ENCODE measurements at places on chromosomes 13 and 19.

DNA sequence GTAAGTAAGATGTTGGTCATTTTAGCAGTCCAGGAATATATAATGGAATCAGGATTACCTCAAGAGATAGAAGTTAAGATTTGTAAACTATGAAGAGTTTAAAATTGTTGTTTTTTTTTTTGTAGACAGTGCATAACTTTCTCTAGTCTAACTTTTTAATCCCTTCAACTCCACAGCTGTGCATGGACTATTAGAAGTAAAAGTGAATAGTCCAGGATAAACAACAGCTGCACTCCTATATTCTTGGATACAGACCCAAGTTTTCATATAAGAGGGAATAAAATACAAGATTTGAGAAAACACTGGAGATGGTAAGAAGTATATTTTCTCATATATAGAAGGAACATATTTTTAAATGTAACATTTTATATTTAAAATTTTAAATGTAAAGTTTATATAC lies 1509.9 kb downstream of the SLITRK5 start:
- no peak for DNase-seq

DNA sequence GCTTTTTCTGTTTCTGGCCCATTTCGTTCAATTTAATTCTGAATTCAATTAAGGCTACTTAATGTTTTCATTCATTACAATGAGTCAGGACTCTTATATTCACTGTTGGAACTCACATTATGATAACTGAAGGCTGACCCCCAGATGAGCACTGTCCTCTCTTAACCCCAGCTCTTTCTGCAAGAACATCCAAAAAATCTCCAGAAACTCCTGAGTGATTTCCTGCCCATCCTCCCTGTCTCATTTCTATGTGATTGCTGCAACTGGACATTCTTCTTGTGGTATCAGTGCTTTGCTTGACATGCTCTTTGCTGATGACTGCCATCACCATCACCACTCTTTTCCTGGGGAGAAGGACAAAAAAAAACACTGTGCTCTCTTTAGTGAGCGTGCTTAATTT lies 240.3 kb downstream of the SPRY2 start:
- DNase-seq, result peak; percentile 11

DNA sequence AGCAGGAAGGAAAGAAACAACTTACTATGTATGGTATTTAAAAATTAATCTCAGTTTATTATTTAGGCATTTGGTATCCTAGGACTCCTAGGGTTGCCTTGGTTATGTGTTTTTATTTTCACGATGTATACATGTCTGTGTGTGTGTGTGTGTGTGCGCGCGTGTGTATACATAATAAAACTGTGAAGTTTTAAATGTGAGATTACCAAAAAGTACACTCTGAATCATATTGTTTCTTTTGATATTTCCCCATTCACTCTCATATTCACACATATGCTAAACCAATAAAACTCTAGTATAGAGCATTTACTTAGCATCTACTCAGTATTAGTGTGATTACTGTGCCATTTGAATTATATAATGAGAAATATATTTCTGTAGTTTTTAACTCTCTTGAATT lies 30.8 kb upstream of the NDFIP2 start:
- DNase-seq, result no peak

- no peak for DNase-seq
These were observed 1262.7 kb upstream of the MIR17HG start for GRCh38 chr13:90084684-90085290.

DNA sequence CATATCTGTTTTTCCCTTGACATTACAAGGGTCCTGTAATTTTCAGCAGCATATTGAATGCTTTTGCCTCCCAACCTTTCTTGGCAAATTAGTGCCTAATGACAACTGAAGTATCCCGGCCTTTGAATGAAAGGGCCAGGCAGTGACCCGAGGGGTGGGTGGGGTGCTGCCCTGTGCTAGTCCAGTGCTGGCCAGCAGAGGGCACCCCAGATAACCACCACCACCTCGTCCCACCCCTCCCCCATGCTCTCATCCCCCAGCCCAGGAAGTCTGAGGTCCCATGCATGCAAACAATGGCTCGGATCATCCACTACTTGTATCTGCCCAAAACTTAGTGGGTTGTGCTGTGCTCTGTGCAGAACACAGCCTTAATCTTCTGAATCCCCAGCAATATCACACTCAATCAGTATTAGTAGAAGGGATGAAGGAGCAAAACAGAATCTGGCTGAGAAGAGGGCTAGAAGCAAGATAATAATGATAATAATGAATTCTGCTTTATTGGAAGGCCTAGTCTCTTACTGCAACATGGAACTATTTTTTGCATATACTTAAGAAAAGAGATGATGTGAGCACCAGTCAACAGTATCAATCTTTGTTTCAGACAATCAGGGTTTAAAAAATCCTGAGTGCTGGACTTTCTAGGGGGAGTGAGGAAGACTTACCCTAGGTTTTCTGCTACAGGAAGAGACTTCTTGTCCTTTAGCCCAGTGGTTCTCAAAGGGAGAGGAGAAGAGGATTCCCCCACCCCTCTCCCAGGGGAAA lies 3.8 kb downstream of the ATP12A start:
- peak; percentile 29 for DNase-seq

GRCh38 chr19:41934849-41935374 lies 6.7 kb upstream of the ERFL start:
- peak; percentile 53 for DNase-seq

- DNase-seq, result no peak
These were observed 21.4 kb downstream of the BBC3 start for GRCh38 chr19:47209319-47210179.

DNA sequence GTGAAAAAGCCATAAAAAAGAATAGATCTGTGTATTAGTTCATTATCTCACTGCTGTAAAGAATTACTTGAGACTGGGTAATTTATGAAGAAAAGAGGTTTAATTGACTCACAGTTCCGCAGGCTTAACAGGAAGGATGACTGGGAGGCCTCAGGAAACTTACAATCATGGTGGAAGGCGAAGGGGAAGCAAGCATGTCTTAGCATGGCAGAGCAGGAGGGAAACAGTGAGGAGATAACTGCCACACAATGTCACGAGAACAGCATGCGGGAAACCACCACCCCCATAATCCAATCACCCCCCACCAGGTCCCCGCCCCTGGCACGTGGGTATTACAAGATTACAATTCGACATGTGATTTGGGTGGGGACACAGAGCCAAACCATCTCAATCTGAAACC lies 39.1 kb upstream of the EEF1AKMT1 start:
- no peak for DNase-seq

DNA sequence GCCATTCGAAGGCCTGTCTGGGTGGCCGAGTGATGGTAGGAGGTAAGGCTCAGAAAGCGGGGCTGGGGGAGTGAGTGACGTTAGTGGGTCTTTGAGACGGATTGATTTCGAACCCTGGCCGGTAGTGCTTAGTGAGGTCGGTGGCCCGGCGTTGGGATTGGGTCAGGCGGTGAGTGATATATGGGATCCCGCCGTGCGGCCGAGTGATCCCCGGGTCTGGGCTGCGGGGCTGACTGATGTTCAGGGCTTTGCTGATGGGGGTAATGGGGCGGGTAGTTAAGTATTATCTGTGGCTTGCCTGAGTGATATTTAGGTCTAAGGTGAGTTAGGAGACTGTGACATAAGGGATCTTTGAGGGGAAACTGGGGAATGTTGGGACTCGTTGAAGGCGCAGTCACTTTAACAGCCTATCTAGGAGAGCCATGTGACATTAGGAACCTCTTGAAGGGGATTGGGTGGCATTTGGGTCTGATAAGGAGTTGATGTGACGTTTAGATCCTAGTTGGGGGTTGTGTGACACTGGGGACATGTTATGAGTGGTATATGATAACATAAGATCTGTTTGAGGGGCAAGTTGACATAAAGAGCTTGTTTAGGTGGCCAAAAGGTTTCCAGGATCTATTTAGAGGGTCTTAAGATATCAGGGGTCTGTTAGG lies 543 bp downstream of the PSMC4 start:
- DNase-seq, result peak; percentile 9

DNA sequence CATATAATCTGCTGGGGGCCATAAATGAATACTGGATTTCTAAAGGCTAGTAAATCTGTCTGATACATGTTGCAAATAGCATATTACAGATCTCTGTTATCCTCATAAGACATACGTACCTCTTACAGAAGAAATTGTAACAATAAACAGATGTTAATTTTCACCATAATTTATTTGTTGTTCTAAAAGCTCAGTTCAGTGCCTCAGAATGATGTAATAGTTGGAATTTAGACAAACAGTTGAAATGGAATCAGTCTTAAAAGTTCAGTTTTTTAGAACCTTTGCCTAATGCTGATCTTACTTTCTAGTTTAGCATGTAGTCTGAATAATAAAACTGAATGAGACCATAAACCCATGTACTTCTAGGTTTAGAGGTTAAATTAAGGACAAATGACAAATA lies 43.1 kb downstream of the B3GLCT start:
- DNase-seq, result peak; percentile 34

- DNase-seq, result no peak
These were observed 34.9 kb downstream of the SIPA1L3 start for GRCh38 chr19:37941782-37942515.

- DNase-seq, result no peak
These were observed 12.1 kb downstream of the C3 start for GRCh38 chr19:6708346-6708745.

DNA sequence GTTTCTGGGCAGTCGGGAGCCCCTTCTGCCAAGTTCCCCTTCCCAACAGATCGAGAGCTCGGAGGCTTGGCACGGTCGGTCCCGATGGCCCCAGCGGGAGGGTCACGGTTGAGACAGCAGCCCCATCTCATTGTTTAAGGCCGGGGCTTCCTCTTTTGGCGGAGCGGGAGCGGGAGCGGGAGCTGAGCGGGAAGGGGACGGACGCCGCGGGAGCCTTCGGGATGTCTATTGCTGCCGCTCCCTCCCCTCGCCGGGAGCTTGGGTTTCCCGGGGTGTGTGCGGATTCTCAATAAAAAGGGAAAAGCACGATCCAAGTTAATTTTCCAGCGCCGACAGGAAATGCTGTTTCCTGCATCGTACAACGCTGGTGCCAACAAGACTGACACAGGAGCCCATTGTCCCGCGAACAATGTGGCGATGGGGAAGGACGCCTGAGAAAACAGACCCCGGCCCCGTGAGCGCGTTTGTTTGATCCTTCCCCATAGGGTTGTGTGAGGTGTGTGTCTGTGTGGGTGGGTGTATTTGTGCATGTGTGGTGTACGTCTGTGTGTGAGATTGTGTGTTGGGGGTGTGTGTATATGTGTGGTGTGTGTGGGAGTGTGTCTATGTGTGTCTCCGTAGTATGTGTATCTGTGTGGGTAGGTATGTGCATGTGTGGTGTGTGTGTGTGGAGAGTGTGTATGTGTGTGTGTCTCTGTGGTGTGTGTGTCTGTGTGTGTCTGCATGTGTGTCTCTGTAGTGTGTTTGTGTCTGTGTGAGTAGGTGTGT lies 36.3 kb upstream of the FLT1 start:
- DNase-seq, result peak; percentile 12

DNA sequence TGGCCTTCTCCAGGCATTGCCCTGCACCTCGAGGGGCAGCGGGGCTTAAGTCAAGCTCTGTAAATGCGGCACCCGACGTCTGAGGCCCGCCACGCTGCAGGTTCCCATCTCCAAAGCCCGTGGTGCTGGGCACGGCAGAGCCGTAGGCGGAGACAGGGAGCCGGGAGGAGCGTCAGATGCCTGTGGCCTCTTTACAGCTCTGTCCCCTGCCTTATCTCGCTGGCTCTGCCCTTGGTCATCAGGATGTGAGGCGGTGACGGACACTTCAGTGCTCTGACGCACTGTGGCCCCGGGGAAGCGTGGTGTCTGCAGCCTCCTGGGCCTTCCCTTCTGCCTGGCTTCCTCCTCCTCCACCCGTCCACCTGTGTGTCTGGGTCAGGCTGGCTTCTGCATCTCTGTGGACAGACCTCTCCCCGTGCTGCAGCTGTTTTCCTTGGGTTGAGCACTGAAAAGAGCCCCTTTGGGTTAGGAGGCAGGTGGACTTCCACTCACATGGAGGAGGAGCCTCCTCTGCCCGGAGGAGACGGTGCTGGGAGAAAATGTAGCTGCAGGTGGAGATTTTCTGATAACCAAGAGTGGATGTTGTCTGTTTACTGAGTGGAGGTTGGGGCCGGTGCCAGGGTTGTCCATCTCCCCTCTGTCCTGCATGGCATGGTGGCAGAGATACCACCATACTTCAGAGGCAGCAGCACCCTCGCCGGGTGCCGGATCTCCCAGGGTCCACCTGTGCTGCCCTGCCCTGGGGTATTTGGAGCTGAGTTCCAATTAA lies 14.6 kb downstream of the MCF2L start:
- no peak for DNase-seq

GRCh38 chr19:46719629-46720502 lies 3.0 kb upstream of the PRKD2 start:
- no peak for DNase-seq

DNA sequence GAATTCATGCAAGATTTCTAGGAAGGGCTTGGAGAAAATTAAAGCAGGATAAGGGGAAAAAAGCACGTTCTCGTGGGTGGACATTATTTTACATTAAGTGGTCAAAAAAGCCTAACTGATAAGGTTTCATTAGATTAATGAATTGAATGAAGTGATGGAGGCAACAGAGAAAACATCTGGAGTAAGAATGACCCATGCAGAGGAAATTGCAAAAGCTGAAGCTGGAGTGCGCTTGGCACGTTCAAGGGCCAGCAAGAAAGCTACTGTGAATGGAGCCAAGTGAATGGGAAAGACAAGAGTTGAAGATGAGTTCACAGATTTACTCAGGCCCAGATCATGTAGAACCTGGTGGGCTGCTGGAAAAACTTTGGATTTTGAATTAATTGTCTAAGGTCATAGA lies 777.9 kb downstream of the DACH1 start:
- DNase-seq, result no peak

DNA sequence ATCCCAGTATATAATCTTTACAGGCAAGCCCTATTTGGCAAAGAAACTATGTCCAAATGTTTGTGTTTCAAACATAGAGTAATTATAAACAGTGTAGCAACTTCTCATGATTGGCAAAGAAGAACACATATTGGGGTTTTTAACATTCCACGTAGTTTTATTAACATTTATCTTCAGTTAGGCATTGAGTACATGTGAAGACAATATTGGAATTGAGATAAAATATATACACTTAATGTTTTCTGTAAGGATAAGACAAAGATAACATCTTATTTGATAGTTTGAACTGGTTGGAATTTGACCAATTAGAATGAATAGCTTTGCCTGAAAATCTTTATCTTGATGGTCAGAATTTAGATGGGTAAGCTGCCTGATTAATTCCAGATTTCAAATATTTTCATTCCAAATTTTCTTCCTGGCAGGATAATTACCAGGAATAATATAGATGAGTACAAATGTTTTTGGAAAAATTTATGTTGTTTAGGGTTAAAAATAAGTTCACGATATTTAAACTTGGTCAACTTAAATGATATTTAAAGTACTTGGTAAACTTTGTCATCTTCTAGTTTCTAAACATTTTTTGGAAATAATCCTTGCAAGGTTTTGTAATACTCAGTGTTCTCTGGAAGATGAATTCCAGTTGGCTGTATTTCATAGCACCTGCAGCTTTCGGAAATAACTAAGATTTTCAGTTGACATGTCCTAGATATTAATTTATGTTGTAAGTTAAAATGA lies 536.5 kb upstream of the SPRY2 start:
- DNase-seq, result peak; percentile 15

DNA sequence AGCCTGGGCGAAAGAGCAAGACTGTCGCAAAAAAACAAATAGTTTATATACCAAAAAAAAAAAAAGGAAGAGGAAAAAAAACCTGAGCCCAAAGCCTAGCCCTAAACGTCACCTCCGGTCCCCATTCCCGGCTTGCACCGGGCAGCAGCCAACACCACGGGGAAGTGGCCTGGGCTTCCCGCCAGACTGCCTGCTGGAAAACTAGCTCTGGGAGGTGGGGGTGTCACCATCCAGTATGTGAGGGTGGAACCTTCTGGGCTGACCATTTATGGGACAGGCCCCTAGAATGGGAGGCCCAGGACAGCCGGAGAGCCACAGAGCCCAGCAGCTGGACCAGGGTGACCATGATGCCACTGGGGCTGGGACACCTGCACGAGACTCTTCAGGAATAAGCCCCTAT lies 37.3 kb downstream of the IL12RB1 start:
- peak; percentile 59 for DNase-seq

Data from fibroblast of the aortic adventitia (primary cell).